WERI-Rb-1 (cell line): ENCODE measurements at places on chromosomes 5 and 9.

- DNase-seq: no peak
These were observed 65.5 kb upstream of the SAP30L start for GRCh38 chr5:154380263-154380662.

DNA sequence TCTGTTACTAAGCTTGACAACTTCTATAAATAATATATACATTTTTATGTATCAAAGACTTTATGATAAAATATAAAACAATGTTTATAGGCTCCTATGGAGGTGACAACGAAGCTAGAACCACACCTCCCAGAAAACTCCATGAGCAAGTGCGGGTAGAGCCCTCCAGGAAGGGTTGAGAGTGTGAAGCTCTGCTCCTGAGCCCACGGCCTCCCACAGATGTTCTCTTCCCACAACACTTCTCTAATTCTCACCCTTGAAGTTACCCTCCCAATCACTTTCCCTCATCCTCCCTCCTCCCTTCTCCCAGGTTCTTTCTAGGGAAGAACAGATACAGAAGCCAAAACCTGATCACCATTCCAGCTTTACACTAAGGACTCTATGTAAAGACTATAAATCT, 427.6 kb downstream of the SPOCK1 start:
- no peak for DNase-seq

- DNase-seq: no peak
These were observed 32.5 kb upstream of the GNAQ start for GRCh38 chr9:78064075-78064474.

- no peak for DNase-seq
These were observed 12.8 kb downstream of the NCS1 start for GRCh38 chr9:130185017-130185416.

DNA sequence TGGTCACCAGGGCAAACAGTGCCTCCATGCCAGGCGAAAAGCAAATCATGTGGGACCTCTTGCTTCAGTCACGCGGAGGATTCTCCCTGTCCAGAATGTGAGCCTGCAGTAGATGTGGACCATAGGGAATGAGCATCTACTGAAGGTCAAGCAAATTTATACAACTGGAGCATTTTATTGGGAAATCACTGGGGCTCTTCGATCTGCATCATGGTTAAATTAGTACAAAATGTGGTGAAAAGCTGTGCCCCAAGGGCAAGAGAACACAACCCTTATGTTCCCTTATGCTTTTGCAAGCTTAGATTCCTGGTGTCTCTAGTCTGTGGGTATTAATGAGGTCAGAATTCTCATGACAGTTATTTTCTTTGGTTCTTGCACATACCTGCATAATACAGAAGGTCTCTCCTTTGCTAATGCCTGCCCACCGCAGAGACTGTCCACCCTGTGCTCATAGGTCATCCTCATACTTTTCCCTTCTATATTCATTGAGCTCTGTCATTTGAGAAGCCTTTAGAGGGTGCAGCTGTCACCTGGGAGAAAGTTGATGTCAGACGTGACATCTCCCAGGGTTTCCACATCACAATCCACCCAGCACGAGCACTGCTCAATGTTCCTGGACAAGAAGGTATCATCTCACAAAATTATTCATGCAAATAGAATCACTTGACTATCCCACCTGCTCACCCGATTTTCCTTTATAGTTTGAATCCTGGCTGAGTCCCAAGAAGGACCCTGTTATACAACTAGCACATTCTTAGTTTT, 111.7 kb downstream of the NXNL2 start:
- DNase-seq: no peak

DNA sequence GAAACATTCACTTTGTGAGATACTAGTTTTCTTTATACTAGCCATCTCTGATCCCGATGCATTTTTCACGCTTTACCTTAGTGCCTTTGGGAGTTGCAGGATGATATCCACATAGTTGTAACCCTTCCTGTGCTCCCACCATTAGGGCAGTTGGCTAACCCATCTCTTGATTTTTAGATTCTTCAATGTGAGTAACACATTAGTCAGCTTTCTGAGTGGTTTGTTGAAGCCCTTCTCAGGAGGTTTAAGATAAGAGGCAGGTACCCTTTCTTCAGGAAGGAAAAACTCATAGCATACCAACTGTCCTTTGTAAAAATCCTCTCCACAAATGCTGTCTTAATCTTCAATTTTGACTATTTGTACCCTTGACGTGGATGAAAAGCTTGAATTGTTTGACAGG, 392.3 kb downstream of the DMAC1 start:
- DNase-seq: no peak

- no peak for DNase-seq
These were observed 7.1 kb upstream of the PJA2 start for GRCh38 chr5:109416882-109417281.

DNA sequence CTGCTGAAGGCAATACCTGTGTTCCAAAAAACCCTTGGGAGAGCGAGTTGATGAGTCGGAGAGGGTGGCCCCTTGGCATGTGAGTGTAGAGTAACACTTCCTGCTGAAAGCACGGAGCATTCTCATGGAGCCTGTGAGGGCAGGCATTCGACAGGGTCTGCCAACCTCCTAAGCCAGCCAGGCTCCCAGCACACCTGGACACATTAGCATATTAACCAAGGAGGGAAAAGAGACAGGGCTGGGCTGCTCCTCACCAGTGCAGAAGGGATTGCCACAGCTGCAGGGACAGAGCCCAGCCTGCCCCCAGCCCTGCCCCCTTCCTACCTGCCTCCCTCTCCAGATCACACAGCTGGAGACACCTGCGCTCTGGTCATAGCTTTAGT, 46.4 kb upstream of the SEMA4D start:
- no peak for DNase-seq

DNA sequence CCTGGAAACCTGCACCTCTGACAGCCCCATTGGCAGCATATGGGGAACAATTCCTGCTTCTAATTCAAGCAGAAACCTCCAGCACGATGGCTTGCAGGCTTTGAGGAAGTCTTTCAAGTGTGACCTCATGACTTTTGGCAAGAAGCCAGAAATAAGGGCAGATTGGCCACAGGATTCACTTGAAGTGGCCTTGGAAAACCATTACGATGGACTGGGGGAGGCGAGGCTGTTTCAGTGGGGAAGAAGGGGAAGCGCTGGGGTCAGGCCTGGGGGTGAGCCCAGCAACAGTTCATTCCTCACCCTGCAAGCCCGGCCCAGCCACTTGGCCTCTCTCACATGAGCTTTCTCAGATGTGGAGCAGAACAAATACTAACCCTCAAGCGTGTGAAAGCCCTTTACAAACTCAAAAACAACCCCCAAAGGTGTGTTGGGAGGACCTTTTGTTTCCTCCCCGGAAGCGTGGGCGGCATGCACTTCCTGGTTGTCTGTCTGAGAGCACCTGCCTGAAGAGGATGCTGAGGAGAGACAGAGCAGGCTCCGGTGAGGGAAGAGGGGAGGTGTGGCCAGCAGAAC, 26.9 kb upstream of the EEIG1 start:
- peak; percentile 48 for DNase-seq

DNA sequence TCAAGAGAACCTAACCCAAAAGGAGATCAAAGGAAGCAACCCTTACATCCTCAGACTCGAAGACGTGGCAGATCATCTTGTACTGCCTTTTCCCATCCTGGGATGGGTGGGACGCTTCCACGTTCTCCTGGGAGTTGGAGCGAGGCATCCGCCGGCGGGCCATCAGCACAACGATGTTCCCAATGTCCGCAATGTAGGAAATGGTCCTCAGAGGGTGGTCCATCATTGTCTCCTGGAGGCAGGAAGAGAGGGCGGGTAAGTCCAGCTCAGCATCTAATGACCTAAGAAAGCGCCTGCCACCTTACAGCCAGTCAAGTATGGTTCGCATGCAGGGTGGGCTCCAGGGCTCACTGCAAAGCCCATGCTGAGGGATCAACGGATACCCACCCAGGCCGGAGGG, 131.2 kb downstream of the ENTREP1 start:
- no peak for DNase-seq

DNA sequence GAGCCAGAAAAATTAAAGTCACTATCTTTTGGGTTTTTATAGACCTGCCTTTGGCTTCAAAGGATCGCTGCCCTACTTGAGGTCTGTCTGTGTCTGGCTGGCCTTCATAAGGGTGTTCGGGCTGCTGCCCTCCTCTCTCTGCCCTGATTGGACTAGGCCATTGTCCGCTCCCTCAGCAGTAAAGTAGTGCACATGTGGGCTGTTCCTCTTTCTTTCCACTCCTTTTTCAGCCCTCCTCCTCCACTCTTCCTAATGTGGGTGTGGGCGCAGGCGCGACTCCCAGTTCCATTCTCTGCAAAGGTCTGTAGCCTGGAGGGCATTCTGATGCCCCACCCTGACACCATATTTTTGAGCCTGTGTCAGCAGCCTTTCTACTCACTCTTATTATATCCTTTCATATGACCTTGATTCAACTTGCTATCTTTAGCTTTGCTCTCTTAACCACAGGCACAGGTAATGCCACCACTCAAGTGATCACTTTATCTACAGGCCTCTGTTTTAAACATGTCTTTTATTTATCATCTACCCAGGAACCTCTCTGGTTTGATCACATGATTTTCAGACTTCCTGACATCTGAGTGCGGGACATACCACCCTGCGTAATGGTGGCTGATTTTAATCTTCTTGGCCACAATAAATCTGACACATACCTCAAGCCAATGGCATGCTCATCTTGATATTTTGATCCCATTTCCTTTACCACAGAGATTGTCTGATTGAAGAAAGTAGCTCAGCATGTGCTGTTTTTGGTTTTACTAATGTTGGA, 144.5 kb downstream of the AOPEP start:
- DNase-seq: no peak

- DNase-seq: no peak
These were observed 96.0 kb downstream of the LIX1 start for GRCh38 chr5:97046270-97046982.

GRCh38 chr9:131051592-131052517, 42.9 kb downstream of the LAMC3 start:
- DNase-seq: no peak
